ENCODE measurements at places on chromosomes 11 and 22.

DNA sequence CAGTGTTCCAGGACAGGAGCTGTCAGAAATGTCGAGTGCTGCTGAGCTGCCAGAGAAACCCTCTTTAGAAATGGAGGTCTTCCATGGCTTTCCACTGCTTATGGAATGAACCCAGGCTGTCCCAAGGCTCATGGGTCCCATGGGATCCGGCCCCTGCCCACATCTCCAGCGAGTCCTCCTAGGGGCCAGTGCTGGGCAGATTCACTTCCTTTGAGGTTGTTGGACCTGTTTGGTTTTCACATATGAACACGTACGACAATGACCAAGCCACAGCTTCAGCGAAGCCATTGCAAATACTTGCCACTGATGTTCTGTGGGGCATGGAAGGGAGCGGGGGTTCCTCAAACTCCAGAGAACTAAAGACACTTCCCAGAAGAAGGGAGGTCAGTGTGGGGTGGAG, 483.3 kb downstream of the TBC1D22A start:
- no peak for DNase-seq

DNA sequence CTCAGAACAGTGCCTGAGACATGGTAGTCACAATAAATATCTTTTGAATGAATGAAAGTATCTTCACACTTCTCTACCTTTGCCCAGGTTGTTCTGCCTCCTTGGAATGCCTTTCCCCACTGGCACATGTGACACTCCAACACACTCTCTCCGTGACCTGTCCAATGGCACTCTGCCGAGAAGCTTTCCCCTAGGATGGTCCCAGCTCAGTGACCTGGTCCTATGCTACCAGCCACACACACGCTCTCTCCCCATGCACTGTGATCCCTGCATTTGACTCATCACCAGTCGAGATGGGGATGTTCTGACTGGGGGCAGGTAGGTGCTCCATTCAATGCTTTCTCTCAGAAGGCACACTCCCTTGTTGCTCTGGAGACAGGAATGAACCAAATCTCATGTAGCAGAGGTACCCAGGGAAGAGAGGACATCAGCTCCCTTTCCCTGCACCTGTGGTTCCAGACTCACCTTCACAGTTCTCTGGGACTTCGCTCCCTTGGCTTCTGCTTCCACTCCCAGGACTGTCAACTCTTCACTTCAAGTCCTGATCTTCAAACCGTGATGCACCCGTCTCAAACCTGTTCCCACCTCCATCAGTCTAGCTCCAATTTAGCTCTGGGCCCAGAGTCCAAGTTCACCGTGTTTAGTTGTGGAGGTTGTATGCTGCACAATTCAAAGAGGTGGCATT, 30.7 kb upstream of the LMO1 start:
- no peak for DNase-seq

DNA sequence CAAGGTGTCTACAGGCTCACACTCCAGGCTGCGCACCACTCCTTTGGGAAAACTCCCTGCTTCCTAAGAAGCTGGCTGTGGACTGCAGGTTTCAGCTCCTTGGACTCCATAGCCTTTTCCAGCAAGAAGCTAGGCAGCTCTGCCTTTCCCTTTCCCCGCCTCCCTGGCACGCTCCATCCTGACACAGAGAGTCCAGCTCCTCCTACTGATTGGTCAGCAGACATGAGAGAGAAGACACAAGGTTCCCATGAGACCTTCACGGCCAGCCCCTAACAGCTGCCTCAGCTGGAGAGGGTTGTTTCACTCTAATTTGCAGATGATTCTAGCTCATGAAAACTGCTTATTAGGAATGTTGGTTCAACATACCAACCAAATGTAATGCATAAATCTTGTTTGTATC, 27.6 kb downstream of the TENM4 start:
- peak; percentile 95 for DNase-seq

DNA sequence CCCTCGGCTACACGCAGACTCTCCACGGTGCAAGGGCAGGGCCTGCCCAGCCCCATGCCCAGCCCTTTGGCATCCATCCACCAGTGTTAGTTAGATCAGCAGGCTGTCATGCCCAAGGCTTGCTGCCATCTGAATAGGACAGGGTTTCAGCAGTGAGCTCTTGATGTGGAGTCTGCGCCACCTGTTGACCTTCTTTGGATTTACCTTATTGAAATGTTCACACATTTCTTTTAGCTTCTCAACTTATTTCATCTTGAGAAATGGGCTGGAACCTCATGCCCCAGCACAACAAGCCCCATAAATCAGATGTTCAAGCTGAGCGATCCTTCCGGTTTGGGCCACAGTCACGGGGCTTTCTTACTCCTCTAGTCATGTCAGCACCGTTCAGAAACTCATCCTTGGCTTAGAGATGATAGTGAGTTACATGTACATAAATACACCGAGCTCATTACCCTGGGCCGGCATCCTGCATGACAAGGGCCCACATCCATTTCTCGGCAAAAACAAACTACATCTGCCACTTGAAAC, 61.7 kb downstream of the PARVB start:
- DNase-seq: no peak

GRCh38 chr22:50032109-50032871, 19.7 kb upstream of the IL17REL start:
- no peak for DNase-seq

DNA sequence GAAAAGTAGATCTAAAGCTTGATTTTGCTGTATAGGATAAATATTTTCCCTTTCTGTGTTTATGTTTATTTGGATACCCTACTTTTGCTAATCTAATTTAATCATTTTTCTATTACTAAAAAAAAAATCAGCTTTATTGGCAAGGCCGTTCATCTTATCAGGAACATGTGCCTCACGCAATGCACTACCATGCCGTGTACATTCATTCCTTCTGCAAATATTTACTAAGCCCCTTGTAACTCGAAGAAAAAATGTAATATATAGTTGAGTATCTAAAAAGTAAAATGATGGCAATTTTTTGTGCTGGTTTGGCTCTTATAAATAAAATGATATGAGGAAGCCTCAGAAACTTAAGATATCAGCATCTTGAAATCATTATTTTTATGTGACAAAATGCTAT, 8.9 kb downstream of the UVRAG start:
- DNase-seq: peak; percentile 54

GRCh38 chr22:44589831-44590230, 91.8 kb upstream of the RTL6 start:
- no peak for DNase-seq

GRCh38 chr22:48079505-48080290, 1317.2 kb downstream of the TBC1D22A start:
- no peak for DNase-seq

DNA sequence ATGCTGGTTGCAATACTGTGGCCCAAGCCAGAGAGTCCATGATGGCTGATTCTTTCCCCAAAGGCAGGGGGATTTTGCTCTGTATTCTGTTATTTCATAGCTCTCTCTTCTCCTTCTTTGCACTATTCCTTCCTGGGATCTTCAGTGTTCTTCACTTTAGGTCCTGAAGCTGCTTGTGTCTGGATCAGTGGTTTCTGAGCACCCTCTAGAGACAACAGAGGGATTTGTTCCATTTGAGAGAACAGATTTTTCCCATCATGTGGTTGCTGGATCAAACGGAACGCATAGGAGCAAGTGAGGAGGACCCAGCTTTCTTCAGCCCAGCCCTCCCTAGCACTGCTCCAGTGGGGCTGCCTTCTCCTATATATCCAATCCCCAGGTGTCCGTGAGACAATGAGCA, 68.7 kb upstream of the SYN3 start:
- peak; percentile 24 for DNase-seq

- no peak for DNase-seq
Measured at GRCh38 chr11:78290293-78291176, 101.8 kb downstream of the USP35 start.

DNA sequence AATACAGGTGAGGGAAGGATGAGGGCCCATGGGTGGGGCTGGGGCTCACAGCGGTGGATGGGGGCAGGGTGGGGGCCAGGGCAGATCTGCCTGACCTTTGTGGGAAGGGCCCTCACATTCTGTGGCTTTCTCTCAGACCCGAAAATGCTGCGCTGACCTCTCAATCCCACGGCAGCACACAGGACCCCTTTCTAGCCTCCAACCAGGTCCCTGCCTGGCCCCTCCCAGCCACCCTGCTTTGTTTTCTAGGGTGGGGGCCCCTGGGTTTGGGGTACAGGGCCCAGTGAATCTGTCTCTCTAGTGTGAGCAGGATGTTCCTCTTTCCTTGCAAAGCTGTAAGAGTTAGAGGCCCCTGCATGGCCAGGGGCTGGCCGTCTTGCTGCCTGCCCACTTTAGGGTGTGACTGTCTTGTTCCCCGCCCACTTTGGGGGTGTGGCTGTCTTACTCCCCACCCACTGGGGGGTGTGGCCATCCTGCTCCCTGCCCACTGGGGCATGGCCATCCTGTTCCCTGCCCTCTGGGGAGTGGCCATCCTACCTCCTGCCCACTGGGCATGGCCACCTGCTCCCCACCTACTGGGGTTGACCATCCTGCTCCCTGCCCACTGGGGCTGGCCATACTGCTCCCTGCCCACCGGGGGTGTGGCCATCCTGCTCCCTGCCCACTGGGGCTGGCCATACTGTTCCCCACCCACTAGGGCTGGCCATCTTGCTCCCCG, 11.5 kb downstream of the PARVG start:
- DNase-seq: no peak

GRCh38 chr11:74777877-74778276, 29.2 kb downstream of the RNF169 start:
- no peak for DNase-seq

GRCh38 chr11:93543292-93543977, at the start of gene SMCO4:
SMCO4 (minus strand) TSS chr11:93543391; CDS start chr11:93479189, 64,202 bp downstream.
- peak; percentile 86 for DNase-seq

DNA sequence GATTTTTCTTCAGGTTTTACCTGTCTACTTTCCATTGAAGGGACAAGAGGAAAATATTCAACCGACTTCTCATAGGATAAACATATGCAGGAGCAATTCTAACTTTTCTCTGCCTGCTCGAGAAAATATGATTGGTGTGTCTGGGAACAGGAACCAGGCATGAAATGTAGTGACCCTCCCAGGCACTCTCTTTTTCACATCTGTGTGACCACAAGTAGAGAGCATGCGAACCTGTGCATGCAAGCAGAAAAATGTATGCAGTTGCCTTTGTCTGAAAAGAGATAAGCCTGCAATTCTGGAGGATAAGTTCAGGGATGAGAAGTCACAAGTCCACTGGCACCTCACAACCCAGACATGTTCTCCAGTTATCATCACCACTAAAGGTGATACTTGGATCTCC, 583.5 kb upstream of the FAT3 start:
- DNase-seq: no peak

DNA sequence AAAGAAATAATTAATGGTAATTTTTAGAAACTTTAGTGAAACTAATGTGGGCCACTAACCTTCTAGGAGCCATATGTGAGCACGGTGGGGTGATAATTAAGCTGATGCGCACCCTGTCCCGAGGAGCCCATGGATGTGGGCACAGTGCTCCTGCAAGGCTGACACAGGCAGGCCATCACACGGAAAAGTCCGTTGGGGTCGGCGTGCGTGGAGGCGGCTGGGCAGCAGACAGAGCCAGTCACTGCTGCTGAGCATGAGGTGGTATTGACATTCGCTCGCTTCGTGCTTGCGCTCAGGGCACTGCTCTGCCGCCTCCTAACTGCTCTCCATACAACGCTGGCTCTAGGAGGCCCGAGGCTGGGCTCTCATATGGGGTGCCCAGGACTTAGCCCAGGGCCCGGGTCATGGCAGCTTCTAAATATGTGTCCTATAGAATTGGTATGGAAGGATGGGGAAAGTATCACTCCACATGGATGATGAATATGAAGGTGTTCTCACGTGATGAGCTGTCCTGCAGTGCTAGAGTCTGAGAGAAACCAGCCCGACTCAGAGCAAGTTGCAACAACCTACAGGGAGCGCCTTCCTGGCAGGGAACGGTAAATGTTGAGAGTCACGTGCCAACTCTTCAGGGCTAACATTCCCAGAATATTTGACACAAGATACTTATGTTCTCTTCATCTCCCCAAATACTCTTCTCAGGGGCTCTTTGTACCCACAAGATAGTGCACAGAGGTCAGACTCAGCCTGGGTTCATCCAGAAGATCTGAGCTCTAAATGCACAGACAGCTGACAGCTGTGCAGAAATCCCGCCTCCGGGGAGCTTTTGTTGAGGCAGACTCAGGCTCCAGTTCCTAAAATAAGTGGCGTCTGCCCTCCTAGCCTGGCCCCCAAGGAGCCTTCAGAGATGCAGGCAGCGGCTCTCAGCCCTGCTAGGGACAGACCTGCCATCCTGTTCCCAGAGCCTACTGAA, 50.6 kb upstream of the ARFGAP3 start:
- DNase-seq: no peak

- no peak for DNase-seq
Measured at GRCh38 chr22:50581950-50582492, 628 bp downstream of the CHKB start.

- DNase-seq: peak; percentile 73
Measured at GRCh38 chr11:65786786-65787636, at the start of gene OVOL1. OVOL1 (plus strand) TSS chr11:65787063; CDS start chr11:65787374, 311 bp downstream.

DNA sequence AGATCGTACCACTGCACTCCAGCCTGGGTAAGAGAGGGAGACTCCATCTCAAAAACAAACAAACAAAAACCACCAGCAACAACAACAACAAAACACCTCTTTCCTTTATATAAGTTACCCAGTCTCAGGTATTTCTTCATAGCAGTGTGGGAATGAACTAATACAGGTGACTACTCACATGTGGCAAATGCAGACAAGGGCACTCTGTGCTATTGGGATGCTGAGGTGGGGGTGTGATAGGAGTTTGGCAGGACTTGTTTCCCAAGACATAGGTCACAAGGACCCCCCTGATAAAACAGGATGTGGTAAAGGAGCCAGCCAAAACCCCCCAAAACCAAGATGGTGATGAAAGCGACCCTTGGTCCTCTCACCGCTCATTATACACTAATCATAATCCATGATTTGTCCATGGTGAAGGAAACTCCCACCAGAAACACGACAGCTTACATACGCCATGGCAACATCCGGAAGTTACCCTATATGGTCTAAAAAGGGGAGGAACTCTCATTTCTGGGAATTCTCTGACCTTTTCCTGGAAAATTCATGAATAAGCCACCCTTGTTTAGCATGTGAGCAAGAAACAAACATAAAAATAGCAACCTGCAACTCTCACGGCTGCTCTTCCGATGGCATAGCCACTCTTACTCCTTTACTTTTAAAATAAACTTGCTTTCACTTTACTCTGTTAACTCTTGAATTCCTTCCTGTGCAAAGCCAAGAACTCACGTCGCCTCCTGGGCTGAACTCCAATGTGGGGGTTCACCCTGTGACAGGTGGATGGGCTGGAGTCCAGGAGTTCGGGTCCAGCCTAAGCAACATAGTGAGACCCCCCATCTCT, 18.8 kb upstream of the INCENP start:
- peak; percentile 80 for DNase-seq

DNA sequence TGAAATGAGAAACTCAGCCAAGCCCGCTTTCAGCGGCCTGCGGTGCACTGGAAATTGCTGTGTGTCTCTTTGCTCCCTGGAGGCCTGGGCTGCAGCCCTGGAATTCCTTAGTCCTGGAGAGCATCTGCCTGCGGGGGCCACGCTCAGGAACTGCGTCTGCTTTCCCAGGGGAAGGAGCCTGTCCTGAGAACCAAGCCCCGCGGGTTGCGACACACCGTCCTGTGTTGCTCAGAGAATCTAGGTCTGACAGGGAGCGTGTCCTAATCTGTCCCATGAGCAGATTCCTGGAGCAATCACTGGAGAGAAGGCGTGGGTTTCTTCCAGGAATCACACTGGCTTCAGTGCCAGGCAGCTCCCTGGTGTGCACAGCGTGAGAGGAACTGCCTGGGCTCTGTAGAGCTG, 708.1 kb downstream of the BRD1 start:
- DNase-seq: no peak
